ENCODE measurements at places on chromosomes 7 and 10. TPM values are rescaled to one million over a fixed set of nuclear protein-coding genes. Genes with fewer than 3 reads are reported as not detected.

The PTEN gene
- 72.5 TPM for total RNA-seq

The PDE6C gene
- total RNA-seq = not detected

The TAS2R41 gene
- total RNA-seq = not detected

The TNRC18 gene
- total RNA-seq = 16.6 TPM

The ZRANB1 gene
- 15.1 TPM for total RNA-seq

The TSPAN15 gene
- total RNA-seq = 65.1 TPM

The DLX5 gene
- total RNA-seq = not detected

The CPXM2 gene
- 0.26 TPM for total RNA-seq

The MRPS33 gene
- total RNA-seq = 20.4 TPM

The LIPK gene
- not detected for total RNA-seq

The FBXL13 gene
- total RNA-seq = 0.39 TPM

The FAM131B gene
- 0.13 TPM for total RNA-seq

The NOS3 gene
- 28.4 TPM for total RNA-seq

The GIGYF1 gene
- total RNA-seq = 9.0 TPM

The BTBD16 gene
- total RNA-seq = not detected

The C10orf105 gene
- total RNA-seq = not detected

The IDI2 gene
- total RNA-seq = not detected

The PTF1A gene
- not detected for total RNA-seq

- DNase-seq = no peak
Observed at GRCh38 chr10:11551104-11551503, 60.3 kb downstream of the USP6NL start.

DNA sequence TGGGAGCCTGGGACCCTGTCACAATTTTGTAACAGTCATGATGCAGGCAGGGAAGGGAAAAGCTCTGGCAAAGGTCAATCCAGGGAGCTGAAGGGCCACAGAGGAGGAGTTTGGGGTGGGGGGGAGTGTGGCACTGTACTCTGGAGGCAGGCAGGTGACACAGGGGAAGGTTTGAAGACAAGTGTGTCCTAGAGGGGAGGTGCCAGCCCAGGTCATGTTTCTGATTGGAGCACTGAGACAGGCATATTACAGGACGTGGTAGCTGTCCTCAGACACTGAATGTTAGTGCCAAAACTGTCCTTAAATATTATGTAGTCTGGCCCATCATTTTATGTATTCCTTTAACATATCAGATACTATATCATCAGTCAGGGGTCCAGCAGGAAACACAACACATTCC lies 75.6 kb upstream of the LRRC4 start:
- no peak for DNase-seq

- no peak for DNase-seq
Observed at GRCh38 chr7:1539181-1539881, 8.8 kb downstream of the MAFK start.

- DNase-seq = no peak
Observed at GRCh38 chr10:13505052-13505680, 23.6 kb downstream of the BEND7 start.

GRCh38 chr7:110983822-110984456 lies 107.0 kb upstream of the LRRN3 start:
- no peak for DNase-seq

DNA sequence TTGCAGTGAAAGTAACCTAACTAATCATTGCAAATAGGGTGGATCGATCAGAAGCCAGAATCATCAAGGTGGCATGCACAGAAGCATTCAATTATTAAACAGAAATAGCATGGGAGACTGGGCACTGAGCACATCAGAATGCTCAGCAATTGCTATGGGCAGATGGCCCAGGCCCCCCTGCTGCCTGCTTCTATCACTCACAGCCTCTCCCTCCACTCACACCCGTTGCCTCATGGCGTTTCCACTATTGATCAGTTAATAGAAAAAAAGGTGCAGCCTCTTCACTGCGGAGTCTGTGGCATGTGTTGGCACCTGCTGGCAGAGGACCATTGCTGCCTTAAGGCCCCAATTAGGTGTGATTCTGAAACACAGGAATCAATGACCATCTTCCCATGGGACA lies 11.2 kb upstream of the HTR5A start:
- DNase-seq = no peak

GRCh38 chr7:44587843-44588711 lies 6.0 kb upstream of the TMED4 start:
- DNase-seq = peak; percentile 70

DNA sequence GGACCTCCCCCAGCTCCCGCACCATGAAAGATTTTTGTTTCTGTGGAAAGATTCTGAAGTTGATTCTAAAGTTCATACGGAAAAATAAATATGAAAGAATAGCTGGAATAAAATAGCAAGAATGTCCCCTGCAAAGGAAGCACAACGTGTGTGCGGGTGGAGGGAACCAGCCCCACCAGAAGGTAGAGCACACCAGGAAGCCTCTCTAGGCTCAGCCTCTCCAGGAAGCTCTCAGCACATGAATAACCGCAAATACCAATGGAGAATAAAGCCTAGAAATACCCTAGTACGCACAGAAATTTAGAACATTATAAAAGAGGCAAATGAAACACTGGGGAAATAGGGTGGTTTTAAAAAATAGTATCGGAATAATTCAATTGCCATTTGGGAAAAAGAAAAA lies 24.6 kb upstream of the FAM170B start:
- DNase-seq = no peak

DNA sequence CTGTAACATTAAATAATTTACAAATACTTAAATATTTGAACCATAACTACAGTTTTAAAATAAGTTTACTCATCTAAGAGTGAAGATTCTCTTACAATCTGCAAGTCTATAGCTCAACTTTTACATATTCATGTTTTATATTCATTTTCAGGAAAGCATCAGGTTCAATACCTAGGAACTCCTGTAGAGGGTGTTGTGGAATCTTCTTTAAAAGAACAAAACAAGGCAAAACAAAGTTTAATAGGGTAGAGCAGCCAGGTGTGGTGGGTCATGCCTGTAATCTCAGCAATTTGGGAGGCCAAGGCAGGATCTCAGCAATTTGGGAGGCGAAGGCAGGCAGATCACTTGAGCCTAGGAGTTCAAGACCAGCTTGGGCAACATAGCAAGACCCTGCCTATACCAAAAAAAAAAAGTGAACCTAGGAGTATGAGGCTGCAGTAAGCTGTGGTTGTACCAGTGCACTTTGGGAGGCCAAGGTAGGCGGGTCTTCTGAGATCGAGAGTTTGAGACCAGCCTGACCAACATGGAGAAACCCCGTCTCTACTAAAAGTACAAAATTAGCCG lies 45.1 kb downstream of the ST8SIA6 start:
- peak; percentile 32 for DNase-seq

GRCh38 chr7:1706381-1706720 lies 36.3 kb downstream of the ELFN1 start:
- no peak for DNase-seq

GRCh38 chr10:68628576-68629127 lies 68.5 kb downstream of the TET1 start:
- DNase-seq = no peak

- no peak for DNase-seq
Observed at GRCh38 chr7:86149024-86149665, 494.6 kb upstream of the GRM3 start.

DNA sequence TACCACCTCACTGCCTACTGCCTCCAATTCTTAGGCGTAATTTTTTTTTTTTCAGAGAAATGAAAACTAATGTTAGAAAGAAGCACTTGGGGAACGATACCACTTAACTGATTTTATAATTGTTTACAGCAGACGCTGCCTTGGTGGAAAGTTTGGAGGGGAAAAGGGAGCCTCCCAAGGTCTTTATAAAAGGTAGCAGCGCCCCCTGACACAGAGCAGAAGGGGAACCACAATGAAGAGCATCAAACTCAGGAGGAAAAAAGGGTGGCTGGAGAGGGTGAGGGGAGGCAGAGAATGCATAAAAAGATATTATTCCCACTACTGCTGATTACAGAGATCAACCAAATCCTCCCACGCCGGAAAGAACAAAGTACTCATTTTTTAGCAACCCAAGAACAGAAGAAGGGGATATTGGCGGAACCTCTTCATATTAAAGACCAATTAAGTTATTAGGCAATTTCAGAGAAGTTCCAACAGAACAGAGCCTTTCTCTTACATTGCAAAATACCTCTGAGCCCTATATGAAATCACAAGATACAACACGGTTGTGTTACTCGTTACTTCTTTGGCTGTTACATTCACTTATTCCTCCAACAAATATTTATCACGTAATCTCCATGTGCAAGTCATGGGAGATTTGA lies 135.8 kb downstream of the TEX36 start:
- no peak for DNase-seq

- DNase-seq = no peak
Observed at GRCh38 chr7:31077484-31078362, 25.6 kb downstream of the ADCYAP1R1 start.

- no peak for DNase-seq
Observed at GRCh38 chr7:70681469-70682350, 450.2 kb upstream of the GALNT17 start.

GRCh38 chr10:5446390-5446926 lies 34.1 kb downstream of the NET1 start:
- peak; percentile 91 for DNase-seq

GRCh38 chr7:50356212-50356944 lies 51.9 kb downstream of the IKZF1 start:
- DNase-seq = no peak

DNA sequence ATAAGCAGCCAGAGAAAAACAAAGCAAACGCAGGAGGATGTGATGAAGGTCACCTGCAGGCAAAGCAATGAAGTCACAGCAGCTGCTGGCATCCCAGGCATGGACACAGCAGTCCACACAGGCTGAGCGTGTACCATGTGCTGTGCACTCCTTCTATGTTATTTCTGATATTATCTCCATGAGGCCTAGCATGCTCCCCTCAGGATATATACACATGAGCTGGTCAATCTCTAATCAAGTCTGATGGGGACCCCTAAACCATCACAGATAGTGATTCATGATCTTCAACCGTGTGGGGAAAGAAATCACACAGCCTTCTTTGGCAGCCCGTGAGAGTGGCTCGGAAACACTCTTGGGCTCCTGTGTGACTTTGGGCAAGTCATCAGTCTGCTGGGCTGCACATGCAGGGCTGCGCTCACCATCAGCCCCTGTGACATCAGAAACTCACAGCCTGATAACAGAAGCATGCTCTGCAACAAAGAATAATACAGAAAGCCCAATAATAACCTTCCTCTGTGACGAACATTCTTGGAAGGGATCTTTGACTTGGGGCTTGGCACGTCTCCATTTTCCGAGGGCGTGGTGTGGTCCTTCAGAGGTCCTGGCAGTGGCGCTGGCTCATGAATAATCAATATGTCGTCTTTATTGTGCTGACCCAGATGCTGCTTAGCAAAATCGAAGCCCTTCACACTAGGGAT lies 83.0 kb upstream of the ATP6V0A4 start:
- no peak for DNase-seq

DNA sequence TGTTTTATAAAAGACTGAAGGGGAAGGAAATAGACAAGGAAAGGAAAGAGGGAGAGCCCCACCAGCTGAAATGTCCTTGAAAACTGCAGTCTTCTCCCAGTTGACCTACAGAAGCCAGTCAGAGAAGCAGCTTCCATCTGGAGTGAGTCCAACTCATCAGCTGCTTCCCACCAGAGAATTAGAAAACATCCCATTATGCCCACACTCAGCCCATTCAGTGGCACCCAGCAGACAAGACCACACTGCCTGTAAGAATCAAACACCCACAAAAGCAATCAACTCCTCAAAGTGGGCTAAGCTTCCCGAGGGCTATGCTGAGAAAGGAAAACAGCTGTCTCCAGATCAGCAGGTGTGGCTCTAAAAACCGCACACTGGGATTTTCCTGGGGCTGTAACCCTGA lies 29.6 kb upstream of the TMEM213 start:
- no peak for DNase-seq

GRCh38 chr7:4816419-4817080 lies 41.1 kb downstream of the AP5Z1 start:
- DNase-seq = no peak

- no peak for DNase-seq
Observed at GRCh38 chr10:119090968-119091367, 10.4 kb upstream of the EIF3A start.

- peak; percentile 66 for DNase-seq
Observed at GRCh38 chr10:98446661-98447221, at the start of gene HPS1. TSS of gene HPS1 (minus strand) at chr10:98446935. CDS start at chr10:98443240, 3,695 bp downstream.

- no peak for DNase-seq
Observed at GRCh38 chr10:86681047-86681446, 12.7 kb downstream of the LDB3 start.

DNA sequence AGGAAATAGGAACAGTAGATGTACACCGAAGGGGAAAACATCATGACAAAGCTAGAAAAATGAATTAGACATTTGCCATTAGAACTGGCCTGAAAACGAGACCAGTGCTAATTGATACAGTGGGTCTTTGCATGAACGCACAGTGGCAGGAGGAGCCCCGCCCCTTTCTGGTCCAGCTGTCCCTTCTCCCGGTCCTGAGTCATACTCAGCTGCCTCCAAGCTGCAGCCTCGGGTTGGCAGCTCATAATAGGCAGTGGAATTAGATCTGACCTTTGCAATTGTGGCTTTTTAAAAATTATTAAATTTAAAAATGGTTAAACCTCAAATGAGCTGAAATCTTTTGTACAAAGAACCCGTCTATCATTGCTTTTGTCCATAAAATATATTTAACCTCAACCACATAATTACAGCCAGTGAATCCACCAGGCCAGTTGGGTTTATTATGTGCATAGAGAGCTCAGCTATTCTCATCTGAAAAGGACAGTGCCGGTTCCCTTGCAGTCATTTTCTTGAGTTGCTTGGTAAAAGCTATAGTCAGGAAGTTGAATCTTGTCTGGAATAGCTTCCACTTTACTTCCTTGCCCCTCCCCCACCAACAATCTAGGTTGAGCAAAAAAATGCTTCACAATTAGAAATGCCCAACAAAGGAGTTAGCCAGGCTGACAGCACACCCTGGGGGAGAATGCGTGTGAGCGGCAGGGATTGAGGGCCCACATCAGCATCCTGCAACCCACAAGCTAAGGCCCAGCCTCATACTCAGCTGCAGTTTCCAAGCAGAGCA lies 147.1 kb downstream of the BUB3 start:
- no peak for DNase-seq

DNA sequence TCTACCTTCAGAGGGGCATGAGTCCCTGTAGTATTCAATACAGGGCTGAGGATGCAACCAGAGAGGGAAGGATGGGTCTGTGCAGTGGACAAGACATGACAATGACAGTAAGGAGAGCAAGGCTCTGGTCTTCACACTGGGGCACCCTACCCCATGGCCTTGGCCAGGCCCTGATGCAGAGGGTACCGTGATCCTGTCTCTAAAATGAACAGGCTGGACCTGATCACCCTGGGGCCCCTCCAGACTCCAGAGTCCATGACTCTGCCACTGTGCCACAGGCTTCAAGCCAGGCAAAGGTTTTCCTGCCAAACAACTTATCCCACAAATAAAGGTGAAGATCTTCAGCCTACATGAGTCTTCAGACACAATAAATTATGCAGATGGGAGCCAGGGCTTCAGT lies 4.9 kb downstream of the MAT1A start:
- no peak for DNase-seq

- DNase-seq = no peak
Observed at GRCh38 chr7:84844771-84845170, 342.1 kb downstream of the SEMA3D start.

- no peak for DNase-seq
Observed at GRCh38 chr7:69431626-69432025, 166.6 kb upstream of the AUTS2 start.

- peak; percentile 60 for DNase-seq
Observed at GRCh38 chr7:46544396-46545008, 623.4 kb upstream of the IGFBP3 start.
